ENCODE measurements at places on chromosomes 7 and 10.

GRCh38 chr7:76280408-76280807 is 22.1 kb upstream of the HSPB1 start:
- DNase-seq = no peak

DNA sequence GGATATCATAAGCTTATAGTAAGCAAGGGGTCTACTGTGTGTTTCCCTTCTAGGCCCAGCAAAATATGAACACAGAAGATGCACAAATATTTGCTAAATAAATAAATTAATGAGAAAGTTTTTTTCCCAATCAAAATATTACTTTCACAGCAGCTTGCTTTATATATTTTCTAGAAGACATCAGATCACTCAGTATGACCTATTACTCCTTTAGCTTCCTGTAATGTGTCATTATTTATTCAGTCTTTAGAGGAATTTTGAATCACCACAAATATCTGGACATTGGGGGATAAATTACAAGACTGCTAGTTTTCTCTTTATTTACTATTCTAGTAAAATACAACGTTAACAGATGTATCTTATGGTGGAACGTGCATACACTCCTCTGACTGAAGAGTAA is 765.8 kb upstream of the POM121L12 start:
- DNase-seq = no peak

DNA sequence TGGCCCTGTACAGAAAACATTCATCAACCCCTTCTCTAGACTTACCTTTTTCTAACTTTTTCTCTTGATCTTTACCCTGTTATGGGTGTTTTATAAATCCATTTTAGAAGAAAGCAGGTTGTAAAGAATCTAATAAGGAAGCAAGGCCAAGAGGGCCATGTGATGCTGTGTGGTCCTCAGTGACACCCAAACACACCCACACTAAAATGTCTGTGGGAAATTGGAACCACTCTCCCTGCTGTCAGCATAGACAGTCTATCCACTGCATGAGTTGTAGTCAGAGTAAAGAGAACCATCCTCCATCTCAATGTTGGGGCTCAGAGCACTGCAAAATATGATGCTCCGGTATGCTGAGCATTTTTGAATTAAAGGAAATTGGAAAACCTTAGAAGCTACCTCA is 235.5 kb downstream of the SKIDA1 start:
- DNase-seq = no peak

- DNase-seq = no peak
Observed at GRCh38 chr10:71494980-71495381, 98.3 kb downstream of the CDH23 start.

GRCh38 chr10:29687421-29688164 is 52.8 kb upstream of the SVIL start:
- DNase-seq = no peak

DNA sequence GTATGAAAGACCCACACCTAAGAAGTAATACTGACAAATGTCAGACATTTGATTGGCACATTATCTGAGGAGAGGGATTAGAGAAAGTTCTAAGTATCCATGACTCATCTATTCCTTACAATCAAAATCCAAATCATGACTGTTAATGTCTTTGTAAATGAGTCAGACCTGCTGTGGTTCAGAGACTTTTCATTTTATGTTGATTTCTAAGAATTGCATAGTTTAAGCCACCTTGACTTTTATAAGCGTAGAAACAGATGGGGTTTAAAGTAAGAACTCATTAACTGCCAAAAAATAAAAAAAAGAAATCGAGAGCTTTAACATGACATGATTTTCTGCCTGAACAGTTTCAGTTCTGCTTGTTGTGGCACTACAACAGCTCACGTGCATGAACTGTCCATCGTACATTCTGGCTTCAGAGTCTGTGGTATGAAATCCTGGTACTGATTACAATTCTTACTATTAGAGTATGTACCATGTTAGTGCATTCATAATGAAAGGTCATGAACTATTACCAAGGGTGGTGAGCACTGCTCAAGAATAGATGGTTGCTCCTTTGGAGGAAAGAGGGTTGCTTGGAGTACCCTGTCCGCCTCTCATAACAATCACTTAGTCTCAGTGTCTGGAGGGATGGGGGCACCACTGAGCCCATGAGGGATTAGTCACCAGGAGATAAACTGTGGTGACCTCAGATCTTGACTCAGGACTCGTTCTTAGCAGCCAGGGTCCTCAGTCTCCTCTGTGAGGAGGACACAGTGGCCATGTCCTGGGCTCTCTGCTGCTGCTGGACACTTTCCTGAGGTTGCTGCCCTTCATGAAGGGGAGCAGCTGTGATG is 42.2 kb downstream of the ACSM6 start:
- no peak for DNase-seq

GRCh38 chr10:133278577-133279265 is 2.1 kb upstream of the ADAM8 start:
- DNase-seq = peak; percentile 48

GRCh38 chr7:68485253-68485917 is 1112.9 kb upstream of the AUTS2 start:
- DNase-seq = no peak

- DNase-seq = no peak
Observed at GRCh38 chr7:8211725-8212096, 50.3 kb downstream of the ICA1 start.

- DNase-seq = no peak
Observed at GRCh38 chr10:72035252-72035887, 53.0 kb downstream of the SPOCK2 start.

DNA sequence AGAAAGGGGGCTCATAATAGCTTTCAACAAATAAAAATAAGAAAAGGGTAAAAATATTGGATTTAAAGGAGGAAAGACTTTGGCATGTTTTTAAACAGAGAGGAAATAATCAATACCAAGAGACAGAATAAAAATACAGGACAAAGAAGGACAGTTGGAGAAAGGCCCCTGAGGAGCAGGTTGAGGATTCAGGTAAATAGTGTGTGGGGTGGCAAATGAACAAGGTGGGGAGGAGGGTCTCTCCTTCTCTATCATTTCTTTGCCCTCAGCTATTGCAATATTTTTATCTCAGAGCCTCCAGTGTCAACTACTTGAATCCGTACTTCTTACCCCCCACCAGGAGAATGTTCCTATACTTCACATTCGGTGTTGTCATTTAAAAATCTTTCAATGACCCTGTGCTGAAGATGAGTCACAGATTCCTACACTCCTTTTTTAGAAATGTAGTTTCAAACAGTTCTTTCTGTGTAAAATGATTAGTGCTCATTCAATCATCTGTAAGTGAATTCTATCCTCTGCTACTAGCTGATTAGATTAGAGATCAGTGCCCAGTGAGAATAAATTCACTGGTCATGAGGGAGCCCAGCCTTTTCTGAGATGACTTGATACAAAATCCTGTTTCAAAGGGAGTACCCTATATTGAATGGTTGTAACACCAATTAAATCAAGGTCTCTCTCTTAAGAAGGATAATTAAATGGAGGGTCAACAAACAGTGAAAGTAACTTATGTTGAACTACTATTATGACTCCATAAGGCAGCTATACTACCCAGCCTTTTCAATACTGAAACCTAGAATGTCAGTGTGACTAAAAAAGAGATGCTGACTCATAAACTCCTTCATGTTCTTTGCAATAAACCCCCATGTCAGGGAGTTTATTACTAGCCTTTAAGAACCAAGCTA is 50.4 kb upstream of the WNT16 start:
- DNase-seq = no peak

GRCh38 chr10:124117511-124117785 is 24.1 kb upstream of the CHST15 start:
- no peak for DNase-seq

DNA sequence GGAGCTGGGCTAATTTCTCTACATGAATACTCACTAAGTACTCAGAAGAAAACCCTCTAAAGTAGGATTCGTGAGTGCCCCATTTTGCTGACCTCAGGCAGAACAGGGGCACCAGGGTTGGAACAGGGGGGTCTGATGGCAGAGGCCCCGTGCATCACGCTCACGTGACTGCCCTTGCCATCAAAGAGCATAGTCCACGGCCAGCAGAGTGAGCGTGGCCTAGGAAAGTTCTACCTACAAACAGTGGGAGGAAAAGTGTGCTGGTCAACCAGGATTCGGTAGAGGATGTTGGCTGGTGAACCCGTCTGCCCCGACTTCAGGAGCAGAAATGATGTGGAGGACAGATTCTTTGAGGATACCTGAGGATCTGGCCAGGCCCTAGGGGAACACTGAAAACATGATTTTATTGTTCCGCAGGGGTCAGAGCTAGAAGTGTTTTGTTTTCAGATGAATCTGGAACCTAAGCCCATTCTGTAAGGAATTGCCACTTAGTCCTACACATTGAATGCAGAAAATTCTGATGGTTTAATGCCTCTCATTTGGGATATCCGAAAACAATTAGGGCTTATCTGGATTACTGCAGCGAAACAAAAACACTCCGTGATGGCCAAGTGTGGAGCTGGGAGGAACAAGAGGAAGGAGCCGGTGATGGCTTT is 138.8 kb upstream of the SHH start:
- no peak for DNase-seq

DNA sequence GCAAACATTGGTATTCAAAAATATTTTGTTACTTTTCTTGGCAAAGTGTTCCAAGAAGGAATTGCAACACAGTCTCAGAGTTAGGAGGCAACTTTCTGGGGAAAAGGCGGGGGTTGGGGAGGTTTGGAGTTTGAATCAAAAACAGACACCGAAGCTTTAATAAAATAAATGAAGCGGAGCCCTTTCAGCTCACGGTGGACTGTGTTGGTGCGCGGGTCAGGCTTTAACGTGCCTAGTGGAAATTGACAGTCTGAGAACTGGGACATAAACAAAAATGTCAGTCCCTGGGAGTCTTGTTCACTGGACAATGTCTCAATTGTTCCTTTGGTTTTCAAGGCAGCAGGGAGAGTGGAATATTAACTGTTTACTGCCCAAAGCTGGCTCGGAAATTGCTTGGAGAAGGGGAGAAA is 109.3 kb downstream of the TCF7L2 start:
- no peak for DNase-seq

- no peak for DNase-seq
Observed at GRCh38 chr10:119714484-119714816, 11.4 kb upstream of the INPP5F start.

DNA sequence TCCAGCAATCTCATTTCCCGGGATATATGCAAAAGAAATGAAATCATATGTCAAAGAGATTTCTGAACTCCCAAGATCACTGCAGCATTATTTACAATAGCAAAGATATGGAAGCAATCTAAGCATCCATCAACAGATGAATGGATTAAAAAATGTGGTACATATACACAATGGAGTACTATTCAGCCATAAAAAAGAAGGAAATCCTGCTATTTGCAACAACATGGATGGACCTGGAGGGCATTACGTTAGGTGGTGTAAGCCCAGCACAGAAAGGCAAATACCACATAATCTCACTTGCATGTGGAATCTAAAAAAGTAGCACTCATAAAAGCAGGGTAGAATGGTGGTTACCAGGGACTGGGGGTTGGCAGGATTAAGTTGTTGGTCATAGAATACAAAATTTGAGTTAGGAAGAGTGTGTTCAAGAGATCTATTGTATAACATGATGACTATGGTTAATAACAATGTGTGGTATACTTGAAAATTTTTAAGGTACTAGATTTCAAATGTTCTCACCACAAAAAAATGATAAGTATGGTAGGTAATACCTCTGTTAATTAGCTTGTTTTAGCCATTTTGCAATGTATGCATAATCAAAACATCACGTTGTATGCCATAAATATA is 32.9 kb upstream of the EIF5AL1 start:
- no peak for DNase-seq

GRCh38 chr7:28409716-28410627 is 2.3 kb upstream of the CREB5 start:
- no peak for DNase-seq

DNA sequence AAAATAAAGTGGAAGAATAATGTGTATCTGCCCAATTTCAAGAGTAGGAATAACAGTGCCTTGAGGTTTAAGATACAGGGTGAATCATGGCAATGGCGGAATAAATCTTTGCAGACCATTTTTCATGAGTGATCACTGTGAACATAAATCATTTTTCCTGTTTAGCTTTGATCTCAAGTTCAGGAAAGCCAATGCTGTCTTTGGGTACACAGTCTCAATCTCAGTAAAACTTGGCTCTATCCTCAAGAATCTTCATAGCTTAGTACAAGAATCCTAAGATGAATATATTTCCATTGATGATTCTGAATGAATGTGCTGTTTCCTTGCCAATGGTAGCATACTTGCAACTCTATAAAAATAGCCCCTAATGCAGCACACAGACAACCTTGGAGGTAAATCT is 6.8 kb downstream of the NAMPT start:
- no peak for DNase-seq

DNA sequence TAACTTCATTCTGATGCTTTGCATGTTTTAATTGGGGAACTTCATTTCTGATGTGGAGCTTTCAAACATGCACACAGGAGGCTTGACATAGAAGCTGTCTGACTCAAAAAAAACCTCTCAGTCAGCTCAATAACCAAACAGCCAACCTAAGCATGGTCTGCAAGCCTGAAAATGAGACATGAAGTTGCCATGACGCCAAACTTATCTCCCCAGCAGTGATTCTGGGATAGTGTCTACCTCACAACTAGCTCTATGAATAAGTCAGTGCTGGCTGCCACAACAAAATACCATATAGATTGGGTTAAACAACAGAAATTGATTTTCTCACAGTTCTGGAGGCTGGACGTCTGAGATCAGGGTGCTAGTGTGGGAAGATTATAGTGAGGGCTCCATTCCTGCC is 244.2 kb downstream of the CCDC3 start:
- no peak for DNase-seq

DNA sequence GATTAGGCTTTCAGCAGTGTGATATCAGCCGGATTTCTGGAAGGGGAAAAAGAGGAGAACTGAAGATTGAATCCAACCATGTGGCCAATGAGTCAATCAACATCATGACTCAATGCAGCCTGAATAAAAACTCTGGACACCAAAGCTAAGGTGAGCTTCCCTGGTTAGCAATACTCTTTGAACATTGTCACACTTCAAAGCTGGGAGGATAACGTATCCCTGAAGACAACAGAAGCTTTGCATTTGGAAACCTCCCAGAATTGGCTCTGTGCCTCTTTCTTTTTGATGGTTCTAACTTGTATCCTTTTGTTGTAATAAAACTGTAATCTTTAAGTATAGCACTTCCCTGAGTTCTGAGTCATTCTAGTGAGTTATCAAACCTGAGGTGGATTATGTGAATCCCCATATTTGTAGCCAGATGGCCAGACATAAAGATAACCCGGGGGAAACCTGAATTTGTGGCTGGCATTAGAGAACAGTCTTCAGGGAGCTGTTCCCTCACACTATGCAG is 284.4 kb downstream of the IPMK start:
- DNase-seq = no peak

GRCh38 chr10:92239600-92240288 is 51.1 kb downstream of the CPEB3 start:
- DNase-seq = peak; percentile 27
